HTR-8/SVneo (cell line): ENCODE measurements at places on chromosomes 11 and 22.

DNA sequence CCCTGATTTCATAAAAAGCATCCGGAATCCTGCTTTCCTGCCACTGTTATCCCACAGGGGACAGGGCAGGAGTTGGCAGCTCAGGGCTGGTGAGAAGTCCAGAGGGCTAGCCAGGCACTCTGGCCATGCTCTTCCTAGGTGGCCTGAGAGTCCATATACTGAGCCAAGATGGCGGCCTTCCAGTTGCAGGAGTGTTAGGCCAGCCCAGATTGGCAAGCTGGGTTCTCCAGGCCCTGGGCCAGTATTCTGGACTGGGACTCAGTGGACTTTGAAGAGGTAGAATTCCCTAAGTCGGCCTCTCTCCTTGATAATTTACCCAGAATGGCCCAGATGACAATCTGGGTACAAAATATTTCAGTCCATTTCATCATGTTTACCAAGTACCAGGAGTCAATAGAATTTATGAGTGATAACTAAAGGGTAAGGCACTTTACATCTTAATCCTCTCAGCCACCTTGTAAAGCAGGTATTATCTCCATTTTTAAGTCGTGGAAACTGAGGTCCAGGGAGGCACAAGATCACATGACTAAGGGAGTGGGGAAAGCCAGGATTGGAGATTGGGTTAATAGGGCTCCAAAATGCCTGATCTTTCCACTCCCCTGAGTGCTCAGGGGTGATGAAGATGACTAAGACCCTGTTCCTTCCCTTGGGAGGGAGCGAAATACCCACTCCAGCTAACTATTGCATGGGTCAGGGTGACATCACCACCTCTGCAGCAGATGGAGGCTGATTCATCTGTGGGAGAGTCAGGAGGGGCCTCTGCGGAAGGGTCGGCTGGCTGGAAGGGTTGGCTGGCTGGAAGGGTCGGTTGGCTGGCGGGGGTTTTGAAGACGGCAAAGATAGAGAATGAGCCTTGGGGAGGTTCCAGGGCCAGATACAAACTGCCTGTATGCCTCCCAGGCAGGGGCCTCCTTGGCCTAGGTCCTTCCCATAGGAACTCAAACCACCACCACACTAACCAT, 1.2 kb upstream of the MICALL1 start:
- DNase-seq, result peak; percentile 91

DNA sequence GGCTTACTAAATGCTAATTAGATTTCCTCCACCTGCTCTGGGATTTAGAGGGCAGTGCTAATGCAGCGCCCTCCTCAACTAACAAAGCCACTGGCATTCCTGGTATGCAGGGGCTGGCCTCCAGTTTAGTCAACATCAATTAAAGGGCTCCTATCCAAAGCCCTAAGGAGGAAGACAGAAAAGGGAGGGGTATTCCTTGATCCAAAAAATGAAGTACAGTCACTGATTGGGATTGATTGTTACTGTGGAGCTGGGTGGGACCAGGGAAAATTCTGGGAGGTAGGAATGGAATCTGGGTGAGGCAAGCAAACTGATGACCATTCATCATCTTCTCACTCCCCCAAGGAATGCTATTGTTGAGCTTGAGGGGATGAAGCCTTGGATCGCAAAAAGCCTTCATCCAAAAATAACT, 52.2 kb downstream of the GAB2 start:
- peak; percentile 54 for DNase-seq

DNA sequence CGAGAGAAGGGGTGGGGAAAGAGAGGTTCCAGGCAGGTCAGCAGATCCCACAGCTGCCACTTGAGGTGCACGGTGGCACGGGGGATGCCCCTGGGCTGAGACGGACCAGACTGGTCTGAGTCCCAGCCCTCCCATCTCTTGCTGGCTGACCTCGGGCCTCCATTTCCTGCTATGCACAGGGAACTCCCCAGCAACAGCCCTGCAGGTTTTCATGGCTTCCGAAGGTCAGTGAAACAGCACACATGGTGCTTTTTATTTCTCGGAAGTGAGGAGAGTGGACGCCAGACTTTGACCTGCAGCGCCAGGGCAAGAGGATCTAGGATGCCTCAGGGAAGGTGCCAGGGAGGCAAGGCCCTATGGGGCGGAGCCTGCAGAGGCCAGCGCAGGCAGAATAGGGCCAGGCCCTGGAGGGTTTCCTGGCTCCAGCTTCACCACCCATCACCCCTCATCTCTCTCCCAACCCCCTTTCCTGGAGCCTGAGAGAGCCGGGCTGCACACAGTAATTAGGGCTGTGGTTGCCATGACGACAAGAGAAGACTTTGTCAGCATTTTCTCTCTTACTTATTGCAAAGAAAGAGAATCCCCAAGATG, 29.5 kb downstream of the SLC22A12 start:
- no peak for DNase-seq

- DNase-seq, result no peak
These were observed 15.0 kb downstream of the CXCR5 start for GRCh38 chr11:118898400-118899295.

DNA sequence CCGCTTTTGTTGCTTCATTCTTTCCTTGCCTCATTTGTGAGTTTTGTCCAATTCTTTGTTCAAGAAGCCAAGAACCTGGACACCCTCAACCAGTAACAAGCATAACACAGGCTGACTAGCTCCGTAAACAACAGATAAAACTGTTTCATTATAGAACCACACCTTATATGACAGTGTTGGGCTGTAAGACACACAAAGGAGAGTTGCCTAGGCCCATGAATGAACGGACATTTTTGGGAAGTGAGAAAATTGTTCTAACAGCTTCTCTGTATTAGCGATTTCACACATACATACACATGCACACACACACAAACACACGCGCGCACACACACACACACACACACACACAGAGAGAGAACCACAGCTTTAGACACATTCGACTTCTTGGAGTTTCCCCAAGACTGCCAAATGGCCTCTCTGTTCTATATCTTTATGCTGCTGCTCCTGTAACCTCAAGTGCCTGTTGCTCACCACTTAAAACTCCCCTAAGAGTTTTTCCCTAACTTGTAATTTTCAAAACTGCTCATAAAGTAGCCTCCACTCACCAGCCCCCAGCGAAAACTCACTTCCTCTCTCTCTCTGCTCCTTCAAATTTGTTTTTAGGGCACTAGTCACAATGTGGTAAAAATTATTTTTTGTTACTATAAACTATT, 35.9 kb downstream of the CTSC start:
- DNase-seq, result no peak

- no peak for DNase-seq
These were observed 50.1 kb downstream of the ELFN2 start for GRCh38 chr22:37377138-37377537.

DNA sequence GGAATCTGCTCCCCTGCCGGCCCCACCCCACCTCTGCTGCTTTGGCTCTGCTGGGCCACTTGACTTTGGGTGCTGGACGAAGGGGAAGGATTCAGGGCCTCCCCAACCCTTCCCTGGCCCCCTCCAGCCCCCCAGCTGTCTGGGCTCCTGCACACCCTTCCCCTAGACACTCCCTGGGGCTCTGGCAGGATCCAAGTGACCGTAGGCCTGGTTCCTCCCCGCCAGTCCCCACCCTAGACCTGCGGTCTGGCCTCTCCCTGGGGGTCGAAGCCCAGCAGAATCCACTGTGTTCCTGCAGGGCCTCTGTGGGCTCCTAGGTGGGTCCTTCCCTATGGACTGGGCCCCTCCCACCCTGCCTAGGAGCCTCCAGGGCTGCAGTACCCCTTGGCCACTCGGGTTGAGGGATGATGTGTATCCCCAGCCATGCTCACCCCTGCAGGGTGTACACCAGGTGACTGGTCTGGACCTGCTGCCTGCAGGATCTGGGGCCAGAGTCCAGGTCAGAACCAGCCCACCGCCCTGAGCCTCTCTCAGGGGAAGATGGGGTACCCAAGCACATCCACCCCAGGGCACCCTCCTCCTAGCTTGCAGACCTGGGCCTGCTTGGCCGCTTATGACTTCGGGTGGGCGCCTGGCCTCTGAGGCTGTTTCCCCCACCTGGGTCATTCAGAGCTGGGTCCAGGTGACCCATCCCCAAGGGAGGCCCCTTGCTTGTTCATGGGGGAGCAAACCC, 5.6 kb downstream of the PIM3 start:
- DNase-seq, result no peak

GRCh38 chr11:73391665-73392064, 15.5 kb downstream of the RELT start:
- DNase-seq, result no peak

DNA sequence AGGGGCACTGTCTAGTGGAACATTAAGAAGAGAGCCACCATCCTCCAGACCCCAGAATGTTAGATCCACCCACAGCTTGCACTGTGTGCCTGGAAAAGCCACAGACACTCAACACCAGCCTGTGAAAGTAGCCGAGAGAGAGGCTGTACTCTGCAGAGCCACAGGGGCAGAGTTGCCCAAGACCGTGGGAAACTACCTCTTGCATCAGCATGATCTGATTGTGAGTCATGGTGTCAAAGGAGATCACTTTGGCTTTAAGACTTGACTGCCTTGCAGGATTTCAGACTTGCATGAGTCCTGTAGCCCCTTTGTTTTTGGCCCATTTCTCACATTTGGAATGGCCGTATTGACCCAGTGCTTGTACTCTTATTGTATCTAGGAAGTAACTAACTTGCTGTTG, 115.9 kb upstream of the CCDC179 start:
- no peak for DNase-seq

DNA sequence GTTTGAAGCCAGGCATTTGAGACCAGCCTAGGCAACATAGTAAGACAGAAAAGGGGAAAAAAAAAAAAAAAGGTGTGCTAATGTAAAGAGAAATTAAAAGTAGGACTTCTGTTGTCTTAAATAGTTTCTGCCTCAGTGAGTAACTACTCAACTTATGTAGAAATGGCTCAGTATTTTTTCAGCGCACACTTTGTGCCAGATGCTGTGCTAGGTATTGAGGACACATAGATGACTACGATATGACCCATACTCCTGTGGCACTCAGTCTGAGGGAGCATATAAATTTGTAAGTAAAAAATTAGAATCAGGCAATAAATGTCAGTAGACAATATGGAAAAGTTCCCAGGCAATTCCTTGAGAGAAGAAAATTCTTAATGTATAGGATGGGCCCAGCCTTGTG, 93.9 kb downstream of the YAP1 start:
- DNase-seq, result no peak

- no peak for DNase-seq
These were observed 7.1 kb downstream of the THYN1 start for GRCh38 chr11:134246100-134246499.

- no peak for DNase-seq
These were observed 229.7 kb upstream of the LARGE1 start for GRCh38 chr22:34150023-34150422.

DNA sequence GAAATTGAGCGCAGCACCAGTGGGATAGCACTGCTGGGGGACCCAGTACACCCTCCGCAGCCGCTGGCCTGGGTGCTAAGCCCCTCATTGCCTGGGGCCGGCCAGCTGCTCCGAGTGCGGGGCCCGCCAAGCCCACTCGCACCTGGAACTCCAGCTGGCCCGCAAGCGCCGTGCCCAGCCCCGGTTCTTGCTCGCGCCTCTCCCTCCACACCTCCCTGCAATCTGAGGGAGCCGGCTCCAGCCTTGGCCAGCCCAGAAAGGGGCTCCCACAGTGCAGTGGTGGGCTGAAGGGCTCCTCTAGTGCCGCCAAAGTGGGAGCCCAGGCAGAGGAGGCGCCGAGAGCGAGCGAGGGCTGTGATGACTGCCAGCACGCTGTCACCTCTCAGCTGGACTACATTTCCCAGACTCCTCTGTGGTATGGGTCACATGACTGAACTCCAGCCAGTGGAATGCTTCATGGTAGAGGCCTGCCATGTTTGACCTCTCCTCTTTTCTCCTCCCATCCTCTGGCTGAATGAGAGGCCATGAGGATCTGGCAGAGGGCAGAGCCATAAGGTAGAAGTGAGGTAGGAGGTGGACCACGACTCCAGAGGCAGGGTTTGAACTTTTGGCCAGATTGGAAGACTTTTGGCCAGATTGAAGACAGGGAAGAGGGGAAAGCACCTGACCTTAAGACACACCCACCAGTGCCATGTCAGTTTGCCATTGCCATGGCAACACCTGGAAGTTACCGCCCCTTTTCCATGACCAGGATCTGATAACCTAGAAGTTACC, 6.2 kb downstream of the MRGPRD start:
- no peak for DNase-seq

- no peak for DNase-seq
These were observed 1.1 kb downstream of the EED start for GRCh38 chr11:86245369-86246292.

GRCh38 chr11:11782532-11783110, 59.2 kb upstream of the USP47 start:
- no peak for DNase-seq

DNA sequence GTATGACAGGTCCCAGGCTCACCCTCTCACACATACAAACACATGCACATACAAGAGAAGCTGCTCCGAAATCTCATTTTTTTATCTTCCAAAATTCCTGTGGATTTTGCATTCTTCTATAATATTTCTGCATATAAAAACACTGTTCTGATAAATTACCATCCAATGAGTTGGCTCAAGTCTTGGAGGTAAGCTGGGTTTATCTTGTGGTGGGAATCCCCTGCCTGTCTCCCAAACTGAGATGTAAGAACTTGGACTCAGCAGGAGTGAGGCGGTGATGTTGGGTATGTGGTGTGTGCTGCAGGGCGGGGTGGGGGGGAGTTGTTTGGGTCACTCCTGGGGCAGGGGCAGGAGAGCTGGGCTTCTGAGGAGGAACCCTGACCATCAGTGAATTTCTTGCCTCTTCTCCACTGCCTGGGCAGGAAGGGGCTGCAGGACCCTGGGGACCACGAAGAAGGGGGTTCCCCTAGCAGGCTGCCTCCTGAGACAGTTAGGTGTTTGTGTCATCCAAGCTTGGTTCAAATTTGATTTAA, 6.8 kb upstream of the P2RY6 start:
- no peak for DNase-seq

DNA sequence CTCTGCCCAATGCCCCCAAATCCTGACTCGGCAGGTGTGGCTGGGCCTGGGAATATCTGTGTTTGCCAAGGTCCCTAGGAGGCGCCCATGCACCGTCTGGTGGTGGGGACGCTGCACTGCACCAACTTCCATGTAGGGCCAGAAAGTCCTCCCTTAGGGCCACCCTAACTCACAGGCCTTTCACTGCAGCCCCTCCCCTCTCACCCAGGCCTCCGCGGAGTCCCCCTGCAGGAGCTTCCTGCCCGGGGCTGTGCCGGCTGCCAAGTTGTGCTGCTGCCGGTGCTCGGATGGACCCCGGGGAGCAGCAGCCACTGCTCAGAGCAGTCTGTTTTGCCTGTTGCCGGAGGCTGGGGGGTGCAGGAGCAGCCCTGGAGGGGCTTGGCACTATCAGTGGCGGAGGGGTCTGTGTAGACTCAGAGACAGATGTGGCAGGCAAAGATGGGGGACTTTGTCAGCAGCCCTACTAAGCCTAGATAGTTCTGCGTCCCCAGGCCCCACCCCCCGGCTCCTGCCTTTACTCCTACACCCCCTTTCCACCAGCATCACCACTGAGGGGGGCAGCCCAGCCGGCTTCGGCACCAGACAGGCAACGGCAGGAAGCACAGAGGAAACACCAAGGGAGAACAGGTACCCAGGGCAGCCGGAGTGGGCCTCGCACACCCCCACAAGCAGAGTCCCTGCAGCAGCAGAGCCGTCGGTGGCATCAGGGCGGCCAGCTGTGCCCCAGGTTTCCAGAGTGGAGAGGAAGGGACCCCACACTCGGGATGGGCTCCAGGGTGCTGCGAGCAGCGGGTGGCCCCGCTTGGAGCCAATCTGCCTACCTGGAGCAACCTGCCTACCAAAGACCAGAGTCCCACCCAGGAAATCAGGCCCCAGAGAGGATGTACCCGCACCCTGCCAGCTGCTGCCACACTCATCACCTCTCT, 124.3 kb downstream of the TRIM29 start:
- DNase-seq, result peak; percentile 61
